Heart right ventricle (tissue), 16 donors: ENCODE measurements at places on chromosomes 6 and 20. TPM values are rescaled to one million over a fixed set of nuclear protein-coding genes. Genes with fewer than 3 reads are reported as not detected.

CDSN gene
- 0.15 TPM for polyA plus RNA-seq

SPATA25 gene
- polyA plus RNA-seq = 4.3 TPM

CST5 gene
- polyA plus RNA-seq = not detected

OR2B6 gene
- not detected for polyA plus RNA-seq

ANKRD66 gene
- polyA plus RNA-seq = not detected

GRCh38 chr6:142384519-142385254 is 82.9 kb downstream of the ADGRG6 start:
- no peak overlapping the region for H3K27ac ChIP-seq
- no peaks in the 10 kb centered on the region for H3K27me3 ChIP-seq
- DNase-seq = no peak
- no peaks in the 10 kb centered on the region for H3K4me1 ChIP-seq
- H3K4me3 ChIP-seq = no peak overlapping the region
- H3K36me3 ChIP-seq = no peaks in the 10 kb centered on the region

DNA sequence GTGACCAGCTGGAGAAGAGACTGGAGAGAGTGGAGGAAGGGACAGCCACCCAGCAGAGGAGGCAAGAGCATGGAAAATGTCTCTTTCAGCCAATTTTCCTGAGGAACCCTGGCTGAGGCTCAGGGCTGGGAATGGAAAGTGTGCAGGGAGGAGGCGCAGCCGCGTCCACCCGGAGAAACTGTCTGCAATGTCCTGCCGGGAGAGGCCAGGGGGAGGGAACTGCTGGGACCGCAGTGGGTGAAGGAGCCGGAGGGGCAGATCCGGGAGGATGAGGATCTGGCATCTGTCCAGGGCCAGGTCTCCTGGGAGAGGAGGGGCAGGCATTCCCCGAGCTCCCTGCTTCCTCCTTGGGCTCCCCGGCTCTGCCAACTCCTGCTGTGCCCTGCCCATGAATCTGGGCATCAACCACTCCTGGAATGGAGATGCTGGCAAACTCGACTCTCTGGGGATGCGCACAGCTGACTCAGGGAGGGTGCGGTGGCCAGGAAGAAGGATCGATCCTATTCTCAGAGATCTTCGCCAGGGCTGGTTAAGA is 17.4 kb upstream of the HM13 start:
- H3K4me3 ChIP-seq = no peak overlapping the region
- H3K27me3 ChIP-seq = peaks cover 11% of the 10 kb centered on the region
- peak overlapping the region; percentile 56 for H3K27ac ChIP-seq
- peaks cover 17% of the 10 kb centered on the region for H3K4me1 ChIP-seq
- DNase-seq = peak; percentile 89
- no peaks in the 10 kb centered on the region for H3K36me3 ChIP-seq

DNA sequence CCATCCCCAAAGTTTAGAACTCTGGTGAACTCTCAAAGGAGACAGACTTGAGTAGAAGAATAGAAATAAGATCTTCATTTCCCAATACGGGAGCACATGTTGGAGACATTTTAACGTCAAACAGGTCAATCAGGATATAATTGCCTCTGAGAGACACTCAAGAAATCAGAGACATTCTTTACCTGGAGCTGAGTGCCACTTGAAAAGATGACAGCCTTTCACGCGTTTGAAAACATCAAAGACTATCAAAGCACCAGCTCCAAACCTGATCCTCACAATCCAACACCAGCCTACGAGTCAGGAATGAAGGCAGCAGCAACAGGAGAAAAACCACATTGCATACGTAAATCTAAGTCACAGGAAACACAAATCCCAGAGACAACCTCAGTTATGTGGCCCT is 571.5 kb upstream of the CDH4 start:
- no peak for DNase-seq
- H3K4me1 ChIP-seq = no peaks in the 10 kb centered on the region
- no peak overlapping the region for H3K4me3 ChIP-seq
- H3K27ac ChIP-seq = no peak overlapping the region
- H3K27me3 ChIP-seq = peaks cover 4% of the 10 kb centered on the region

GRCh38 chr20:1566701-1567100 is 9.2 kb upstream of the SIRPD start:
- no peaks in the 10 kb centered on the region for H3K4me1 ChIP-seq
- H3K27ac ChIP-seq = no peak overlapping the region
- no peaks in the 10 kb centered on the region for H3K36me3 ChIP-seq
- H3K27me3 ChIP-seq = peaks cover 12% of the 10 kb centered on the region

GRCh38 chr6:56550301-56550700 is 92.4 kb downstream of the DST start:
- peak overlapping the region; percentile 2 for H3K4me3 ChIP-seq
- peaks cover 67% of the 10 kb centered on the region for H3K4me1 ChIP-seq
- H3K36me3 ChIP-seq = peaks cover 34% of the 10 kb centered on the region
- DNase-seq = no peak

DNA sequence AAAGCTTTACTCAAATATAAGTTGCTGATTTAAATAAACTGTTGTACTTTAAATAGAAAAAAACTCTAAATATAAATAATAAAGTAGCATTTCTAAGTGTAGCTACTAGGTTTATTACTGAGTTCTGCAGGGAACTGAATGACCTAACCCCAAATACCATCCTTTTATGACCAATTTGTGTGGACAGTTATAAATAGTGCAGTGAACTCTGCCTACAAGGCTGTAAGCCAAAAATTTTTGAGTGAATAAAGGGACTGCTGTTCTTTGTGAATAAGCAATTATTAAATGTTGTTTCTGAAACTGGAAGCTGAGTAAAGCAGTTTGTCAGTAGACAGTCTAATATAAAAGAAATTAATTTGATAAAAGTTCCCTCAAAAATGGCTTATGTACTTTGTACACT is 90.8 kb upstream of the ELOVL5 start:
- H3K27ac ChIP-seq = no peak overlapping the region
- DNase-seq = no peak
- H3K36me3 ChIP-seq = no peaks in the 10 kb centered on the region

- H3K4me1 ChIP-seq = no peaks in the 10 kb centered on the region
- DNase-seq = no peak
- no peaks in the 10 kb centered on the region for H3K36me3 ChIP-seq
- H3K27me3 ChIP-seq = no peaks in the 10 kb centered on the region
Measured at GRCh38 chr6:130622142-130622541, 205.1 kb upstream of the SMLR1 start.

DNA sequence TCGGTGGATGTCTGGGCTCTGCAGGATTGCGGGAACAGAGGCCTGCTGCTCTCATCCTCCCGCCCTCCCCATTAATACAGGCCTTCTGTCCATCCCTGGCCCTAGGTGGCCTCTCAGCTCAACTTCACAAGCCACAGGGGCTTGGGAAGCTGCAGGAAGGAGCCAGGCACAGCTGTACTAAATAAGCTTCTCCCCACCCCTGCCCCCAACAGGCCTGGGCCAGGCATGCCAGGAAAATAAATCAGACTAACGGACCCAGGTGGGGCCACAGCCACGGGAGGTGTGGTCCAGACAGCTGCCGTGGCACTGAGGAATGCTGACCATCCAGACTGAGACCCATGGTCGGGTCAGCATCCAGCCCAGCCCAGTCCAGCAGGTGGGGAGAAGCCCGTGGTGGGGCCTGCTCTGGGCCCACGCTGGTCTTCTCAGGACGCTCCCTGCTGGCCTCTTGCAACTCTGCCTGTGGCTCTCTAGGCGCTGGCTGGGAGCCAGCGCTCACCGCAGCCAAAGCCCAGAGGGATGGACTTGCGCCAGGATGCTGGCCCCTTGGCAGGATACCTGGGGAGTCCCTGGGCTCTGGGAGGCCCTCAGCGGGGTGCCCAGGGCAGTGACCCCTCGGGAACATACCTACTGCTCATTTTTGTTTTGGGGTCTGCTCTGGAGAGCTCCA is 8.6 kb upstream of the YTHDF1 start:
- H3K27me3 ChIP-seq = peaks cover 19% of the 10 kb centered on the region
- no peak overlapping the region for H3K4me3 ChIP-seq
- peak; percentile 62 for DNase-seq
- peaks cover 4% of the 10 kb centered on the region for H3K4me1 ChIP-seq

DNA sequence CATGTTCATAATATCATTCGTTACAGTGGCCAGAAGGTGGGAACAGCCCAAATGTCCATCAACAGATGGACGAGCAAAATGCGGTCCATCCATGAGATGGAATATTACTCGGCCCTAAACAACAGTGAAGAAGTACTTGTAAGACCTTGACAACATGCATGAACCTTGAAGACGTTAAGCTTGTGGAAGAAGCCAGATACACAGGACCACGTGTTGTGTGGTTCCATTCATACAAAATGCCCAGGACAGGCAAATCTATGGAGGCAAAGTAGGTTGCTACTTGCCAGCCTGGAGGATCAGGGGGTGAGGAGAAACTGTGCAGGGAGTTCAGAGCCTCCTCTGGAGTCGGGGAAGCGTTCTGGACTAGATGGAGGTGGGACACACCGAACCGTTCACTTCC is 207.1 kb downstream of the ERMARD start:
- no peaks in the 10 kb centered on the region for H3K27me3 ChIP-seq
- H3K36me3 ChIP-seq = no peaks in the 10 kb centered on the region
- H3K4me1 ChIP-seq = peaks cover 12% of the 10 kb centered on the region
- no peak overlapping the region for H3K27ac ChIP-seq

DNA sequence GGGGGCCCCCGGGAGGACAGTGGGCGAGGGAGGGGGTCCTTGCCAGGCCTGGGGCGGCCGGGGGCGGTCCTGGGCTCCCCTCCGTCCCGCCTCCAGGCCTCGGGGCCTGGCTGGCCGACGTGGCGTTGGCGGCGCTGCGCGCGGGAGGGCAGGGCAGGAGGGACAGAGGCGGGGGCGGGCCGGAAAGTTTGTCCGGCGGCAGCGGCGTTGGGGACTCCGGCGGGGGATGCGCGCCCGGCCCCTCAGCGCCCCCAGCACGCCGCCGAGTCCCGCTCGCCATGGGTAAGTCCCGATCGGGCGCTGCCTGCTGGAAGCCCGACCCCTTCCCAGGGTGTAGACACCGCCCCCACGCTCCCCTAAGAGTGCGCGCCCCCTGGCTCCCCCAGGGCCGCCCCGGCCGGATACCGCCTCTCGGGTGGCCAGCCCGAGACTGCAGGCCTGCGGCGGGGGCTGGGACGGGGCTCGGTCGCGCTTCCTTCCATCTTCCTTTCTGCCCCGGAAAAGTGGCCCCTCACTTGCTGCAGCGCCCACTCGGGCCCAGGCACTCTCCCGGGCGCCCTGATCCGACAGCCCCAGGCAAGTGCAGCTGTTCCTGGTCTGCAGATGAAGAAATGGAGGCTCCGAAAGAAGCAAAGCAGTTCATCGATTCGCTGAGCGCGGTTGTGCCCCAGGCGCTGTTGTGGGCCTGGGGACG is at the start of gene SLC2A10:
TSS of gene SLC2A10 (plus strand) at position 191 of the 694 bp plus-strand sequence. CDS start at position 279, 88 bp downstream.
- H3K4me1 ChIP-seq = peaks cover 4% of the 10 kb centered on the region
- H3K36me3 ChIP-seq = no peaks in the 10 kb centered on the region
- no peaks in the 10 kb centered on the region for H3K27me3 ChIP-seq
- peak within 1 kb of the TSS; percentile 70 for H3K27ac ChIP-seq
- peak within 1 kb of the TSS; percentile 77 for H3K4me3 ChIP-seq

DNA sequence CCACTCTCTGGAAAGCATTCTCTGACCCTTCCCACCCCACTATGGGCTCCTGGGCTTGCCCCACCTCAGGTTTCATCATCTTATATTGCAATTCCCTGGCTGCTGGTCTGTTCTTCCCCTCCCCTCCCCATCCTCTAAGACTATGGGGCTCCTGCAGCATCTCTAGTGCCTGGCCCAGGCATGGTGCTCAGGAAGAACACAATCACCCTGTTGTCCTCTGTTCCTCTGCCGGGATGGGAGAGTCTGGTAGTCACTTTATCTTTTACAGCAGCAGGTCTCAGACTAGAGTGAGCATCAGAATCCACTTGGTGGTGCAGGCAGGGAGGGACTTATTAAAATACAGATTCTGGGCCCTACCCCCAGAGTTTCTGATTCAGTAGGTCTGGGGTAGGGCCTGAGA is 5.0 kb upstream of the LPIN3 start:
- peaks cover 11% of the 10 kb centered on the region for H3K27me3 ChIP-seq
- DNase-seq = no peak
- no peaks in the 10 kb centered on the region for H3K36me3 ChIP-seq
- no peak overlapping the region for H3K27ac ChIP-seq
- H3K4me3 ChIP-seq = no peak overlapping the region

- no peak overlapping the region for H3K27ac ChIP-seq
- no peak for DNase-seq
- no peaks in the 10 kb centered on the region for H3K36me3 ChIP-seq
- no peak overlapping the region for H3K4me3 ChIP-seq
- peaks cover 4% of the 10 kb centered on the region for H3K4me1 ChIP-seq
Measured at GRCh38 chr6:2158596-2159271, 86.7 kb downstream of the GMDS start.

DNA sequence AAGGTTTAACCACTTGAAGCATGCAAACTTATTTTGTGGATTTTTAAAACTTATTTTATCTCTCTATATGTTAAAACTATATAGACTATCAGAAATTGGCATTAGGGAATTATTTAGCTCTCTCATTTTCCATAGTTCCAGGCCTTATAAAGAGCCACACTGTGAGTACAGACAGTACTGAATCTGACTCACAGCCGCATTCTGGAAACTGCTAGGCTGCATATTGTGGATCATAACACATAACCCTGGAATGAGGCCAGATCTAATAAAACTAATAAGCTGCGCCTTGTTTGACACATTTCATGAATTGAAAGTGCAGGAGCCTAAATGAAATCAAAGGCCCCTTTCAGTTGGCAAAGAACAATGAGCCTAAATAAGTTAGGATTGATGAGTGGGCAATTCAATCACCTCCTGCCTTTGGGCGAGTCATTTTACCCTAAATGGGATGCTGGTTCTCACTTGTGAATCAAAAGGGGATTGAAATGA is 308.4 kb downstream of the PACRG start:
- H3K4me3 ChIP-seq = no peak overlapping the region
- H3K4me1 ChIP-seq = no peaks in the 10 kb centered on the region
- no peaks in the 10 kb centered on the region for H3K27me3 ChIP-seq
- no peak for DNase-seq
- H3K27ac ChIP-seq = no peak overlapping the region

GRCh38 chr6:13467216-13467600 is 20.2 kb downstream of the GFOD1 start:
- peaks cover 48% of the 10 kb centered on the region for H3K4me1 ChIP-seq
- H3K36me3 ChIP-seq = peaks cover 8% of the 10 kb centered on the region
- no peak for DNase-seq
- H3K27me3 ChIP-seq = no peaks in the 10 kb centered on the region
- peak overlapping the region; percentile 71 for H3K27ac ChIP-seq

- no peak overlapping the region for H3K27ac ChIP-seq
- no peak overlapping the region for H3K4me3 ChIP-seq
- DNase-seq = no peak
- no peaks in the 10 kb centered on the region for H3K27me3 ChIP-seq
- no peaks in the 10 kb centered on the region for H3K36me3 ChIP-seq
Measured at GRCh38 chr6:89361171-89361570, 8.6 kb upstream of the UBE2J1 start.

DNA sequence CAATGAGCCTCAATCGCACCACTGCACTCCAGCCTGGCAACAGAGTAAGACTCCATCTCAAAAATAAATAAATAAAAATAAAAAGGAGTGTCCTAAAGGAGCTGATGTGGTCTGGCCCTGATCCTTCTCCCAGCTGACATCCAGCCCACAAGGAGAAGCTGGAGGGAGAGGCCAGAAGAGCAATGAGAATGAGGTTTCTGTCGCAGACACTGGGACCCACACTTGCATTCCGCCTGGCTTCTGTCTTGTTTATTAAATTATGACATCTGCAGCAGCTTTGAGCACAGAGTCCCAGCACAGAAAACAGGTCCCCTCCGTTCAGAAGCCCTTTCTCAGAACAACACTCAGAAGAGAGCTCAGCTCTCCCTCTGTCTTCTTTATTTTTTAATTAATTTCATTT is 10.3 kb upstream of the E2F1 start:
- no peak overlapping the region for H3K4me3 ChIP-seq
- no peaks in the 10 kb centered on the region for H3K27me3 ChIP-seq
- H3K36me3 ChIP-seq = no peaks in the 10 kb centered on the region
- H3K27ac ChIP-seq = peak overlapping the region; percentile 16
- no peak for DNase-seq

- H3K36me3 ChIP-seq = no peaks in the 10 kb centered on the region
- no peak overlapping the region for H3K27ac ChIP-seq
- H3K4me3 ChIP-seq = no peak overlapping the region
- no peaks in the 10 kb centered on the region for H3K27me3 ChIP-seq
- H3K4me1 ChIP-seq = peaks cover 22% of the 10 kb centered on the region
Measured at GRCh38 chr20:50048420-50049166, 64.4 kb downstream of the UBE2V1 start.
